HS-5 (cell line): ENCODE measurements at places on chromosomes 7 and 10.

- no peak for DNase-seq
Measured at GRCh38 chr7:51899611-51900010, 583.0 kb upstream of the COBL start.

DNA sequence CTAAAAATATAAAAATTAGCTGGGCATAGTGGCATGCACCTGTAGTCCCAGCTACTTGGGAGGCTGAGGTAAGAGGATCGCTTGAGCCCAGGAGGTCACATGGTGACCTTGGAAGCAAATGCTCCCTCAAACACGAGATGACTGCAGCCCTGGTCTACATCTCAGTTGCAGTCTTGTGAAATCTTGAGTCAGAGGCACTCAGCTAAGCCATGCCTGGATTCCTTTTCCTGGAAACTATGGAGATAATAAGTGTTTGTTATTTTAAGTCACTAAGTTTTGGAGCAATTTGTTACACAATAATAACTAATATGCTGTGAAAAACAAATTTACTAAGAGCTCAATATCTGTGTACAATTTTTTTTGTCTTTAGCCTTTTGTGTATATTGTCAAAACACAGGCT lies 284.3 kb upstream of the KAT6B start:
- DNase-seq, result no peak

DNA sequence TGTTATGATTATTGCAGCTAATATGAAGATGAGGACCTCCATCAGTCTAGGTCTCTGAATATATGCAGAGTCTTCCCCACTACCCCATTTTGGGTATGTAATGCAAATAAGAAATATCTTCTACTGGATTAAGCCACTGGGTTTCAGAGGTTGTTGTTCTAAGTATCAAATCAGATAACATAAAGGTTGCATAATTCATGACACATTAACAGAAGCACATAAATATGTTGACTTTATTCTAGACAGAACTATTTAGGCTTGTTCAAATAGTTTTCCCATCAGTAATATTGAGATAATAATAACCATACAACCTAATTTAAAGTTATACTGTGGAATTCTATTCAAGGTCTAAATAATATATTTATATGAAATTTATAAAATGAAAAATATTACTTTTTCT lies 157.1 kb downstream of the ETV1 start:
- DNase-seq, result no peak

- DNase-seq, result no peak
Measured at GRCh38 chr10:98415731-98416119, 743 bp upstream of the PYROXD2 start.

- no peak for DNase-seq
Measured at GRCh38 chr10:122248356-122249302, 22.5 kb upstream of the BTBD16 start.

DNA sequence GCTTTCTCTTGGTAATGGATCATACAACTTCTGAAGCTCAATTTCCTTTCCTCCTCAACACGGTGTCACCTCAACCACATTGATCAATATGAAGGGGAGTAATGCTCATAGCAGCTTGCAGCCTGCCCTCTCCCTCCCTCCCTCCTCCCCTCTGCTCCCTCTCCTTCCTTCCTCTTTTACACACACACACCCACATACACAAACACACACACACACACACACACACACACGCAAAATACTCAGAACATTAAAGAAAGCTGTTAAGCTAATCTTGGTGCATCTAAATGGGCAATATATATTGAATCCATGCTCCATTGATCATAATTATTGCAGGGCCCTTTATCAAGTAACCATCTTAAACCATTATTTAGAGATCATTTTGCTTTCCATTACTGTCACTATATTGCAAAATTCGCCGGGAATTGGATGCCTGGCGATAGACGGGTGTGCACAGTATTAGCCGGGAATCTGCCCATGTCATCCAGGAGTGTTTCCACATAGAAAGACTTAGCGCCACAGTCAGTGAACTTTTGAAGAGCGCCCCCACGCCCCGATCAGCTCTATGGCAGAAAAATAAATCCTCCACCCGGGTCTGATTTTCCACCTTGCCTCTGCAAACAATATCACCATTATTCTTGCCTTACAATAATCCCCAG lies 122.0 kb downstream of the PRLHR start:
- no peak for DNase-seq

DNA sequence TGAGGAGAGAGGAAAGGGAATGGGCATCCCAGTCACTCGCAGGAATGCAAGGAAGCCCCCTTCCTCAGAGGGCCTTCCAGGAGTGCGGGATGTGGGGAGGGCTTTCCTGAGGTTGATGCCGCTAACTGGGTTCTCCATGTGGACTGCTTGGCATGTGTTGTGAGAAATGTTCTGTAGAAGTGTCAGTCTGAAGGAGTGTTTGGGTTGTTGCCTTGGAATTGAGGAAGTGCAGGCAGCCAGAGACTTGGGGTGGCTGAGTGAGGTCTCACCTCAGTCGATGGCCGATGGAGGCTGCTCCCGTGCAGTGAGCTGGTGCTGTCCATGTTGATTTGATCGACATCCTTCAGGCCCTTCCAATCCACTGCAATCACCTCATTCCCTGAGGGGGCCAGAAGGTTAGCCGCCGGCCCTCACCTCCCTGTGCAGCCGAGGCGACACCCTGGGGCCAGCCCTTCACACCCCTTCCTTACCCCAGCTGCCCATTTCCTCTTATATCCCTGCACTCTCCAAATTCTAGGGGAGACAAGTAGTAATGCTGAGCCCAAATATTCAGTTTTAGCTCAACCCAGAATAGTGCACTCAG lies 2.7 kb downstream of the FAM131B start:
- no peak for DNase-seq

DNA sequence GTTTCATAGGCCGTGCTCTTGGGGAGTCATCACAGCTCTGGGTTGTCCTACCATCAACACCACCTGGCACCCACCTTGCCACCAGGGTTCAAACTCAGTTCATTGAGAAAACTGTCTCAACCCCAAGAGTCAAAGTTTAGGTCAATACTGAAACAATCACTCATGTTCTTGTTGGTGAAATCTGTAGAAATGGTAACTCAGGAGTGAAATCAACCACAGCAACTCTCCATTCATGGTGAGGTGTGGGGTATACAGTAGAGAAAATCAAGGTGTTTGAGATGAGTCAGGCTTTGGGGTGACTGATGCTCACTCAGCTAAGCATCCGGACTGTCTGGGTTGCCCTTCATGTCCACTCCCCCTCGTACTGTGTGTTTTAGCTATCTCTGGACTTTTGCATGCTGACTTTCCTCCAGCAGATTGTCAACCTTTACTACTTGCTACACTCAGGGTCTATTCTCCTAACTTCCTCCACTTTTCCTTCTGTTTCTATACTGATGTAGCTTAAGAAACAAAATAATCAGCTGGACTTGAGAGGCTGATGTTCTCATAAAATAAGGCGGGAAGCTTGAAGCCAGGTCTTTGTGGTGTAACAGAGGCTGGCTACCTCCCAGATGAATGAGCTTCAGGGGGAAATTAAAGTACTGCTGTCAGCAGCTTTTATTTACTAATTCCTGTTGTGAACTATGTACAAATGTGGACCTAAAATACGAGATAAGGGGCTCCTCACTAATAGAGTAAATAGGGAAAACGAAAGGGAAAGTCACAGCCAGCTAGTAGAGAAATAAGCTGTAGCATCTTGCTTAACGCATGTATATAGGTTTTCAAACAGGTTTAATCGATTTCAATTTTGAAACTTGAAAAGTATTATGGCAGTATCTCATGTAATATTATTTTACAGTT lies 173.6 kb upstream of the AKR1E2 start:
- no peak for DNase-seq

- DNase-seq, result no peak
Measured at GRCh38 chr7:23105086-23105643, 420 bp upstream of the KLHL7 start.

DNA sequence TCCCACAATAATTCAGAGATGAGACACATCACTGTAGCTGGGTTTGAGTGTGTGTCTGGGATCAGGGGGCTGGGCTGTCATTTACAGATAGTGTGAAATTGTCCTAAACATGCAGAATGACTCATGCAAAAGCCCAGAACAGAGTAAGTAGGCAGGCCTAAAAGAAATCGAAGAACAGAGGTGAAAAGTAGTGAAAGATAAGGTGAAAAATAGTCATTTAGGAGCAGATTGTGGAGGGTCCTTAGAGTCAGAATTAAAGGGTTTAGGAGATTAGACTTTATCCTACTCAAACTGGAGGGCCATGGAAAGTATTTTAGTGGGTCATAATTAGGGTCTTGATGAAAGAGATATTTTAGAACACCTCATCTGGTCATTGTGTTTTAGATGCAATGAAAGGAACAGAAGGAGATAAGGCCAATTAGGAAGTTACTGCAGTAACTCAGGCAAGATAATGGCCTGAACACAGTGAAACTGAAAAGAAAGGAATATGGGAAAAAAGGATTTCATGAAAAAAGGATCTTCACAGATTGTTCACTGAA lies 58.3 kb upstream of the NEBL start:
- DNase-seq, result no peak

DNA sequence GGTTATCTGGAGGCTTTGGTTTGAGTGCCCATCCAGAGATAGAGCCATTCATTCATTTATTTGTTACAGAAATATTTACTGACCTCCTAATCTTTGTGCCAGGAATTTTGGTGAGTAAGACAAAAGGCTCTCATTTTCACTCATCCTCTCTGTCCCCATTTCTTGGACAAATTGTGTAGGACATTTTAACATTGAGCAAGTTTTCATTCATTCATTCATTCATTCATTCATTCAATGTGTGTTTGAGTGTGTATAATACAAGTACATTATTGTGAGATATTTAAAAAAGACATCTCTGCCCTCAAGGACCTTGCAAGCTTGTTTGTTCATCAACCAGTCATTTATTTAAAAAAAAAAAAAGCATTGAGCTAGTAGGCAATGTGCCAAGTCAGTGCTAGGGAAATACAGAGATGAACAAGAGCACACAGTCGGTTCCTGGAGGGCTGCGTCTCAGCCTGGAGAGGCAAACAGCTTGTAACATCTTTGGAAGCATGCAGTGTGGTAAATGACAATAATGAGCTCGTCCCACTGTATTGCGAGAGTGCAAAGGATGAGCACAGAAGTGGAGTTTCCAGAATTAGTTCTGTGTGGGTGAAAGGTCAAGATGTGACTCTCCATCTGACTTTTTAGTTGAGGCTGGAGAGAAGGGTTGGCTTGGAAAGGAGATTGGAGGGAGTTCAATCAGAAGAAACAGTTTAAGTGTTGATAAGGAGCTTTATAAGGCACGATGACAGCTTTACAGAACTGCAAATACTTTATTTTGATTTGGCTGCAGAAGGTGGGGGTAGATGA lies 50.5 kb upstream of the HBP1 start:
- no peak for DNase-seq

- no peak for DNase-seq
Measured at GRCh38 chr7:31175672-31176071, 123.6 kb downstream of the ADCYAP1R1 start.

- no peak for DNase-seq
Measured at GRCh38 chr10:73850211-73850610, 24.1 kb downstream of the CAMK2G start.

- no peak for DNase-seq
Measured at GRCh38 chr7:30364773-30365172, 80.4 kb downstream of the ZNRF2 start.

DNA sequence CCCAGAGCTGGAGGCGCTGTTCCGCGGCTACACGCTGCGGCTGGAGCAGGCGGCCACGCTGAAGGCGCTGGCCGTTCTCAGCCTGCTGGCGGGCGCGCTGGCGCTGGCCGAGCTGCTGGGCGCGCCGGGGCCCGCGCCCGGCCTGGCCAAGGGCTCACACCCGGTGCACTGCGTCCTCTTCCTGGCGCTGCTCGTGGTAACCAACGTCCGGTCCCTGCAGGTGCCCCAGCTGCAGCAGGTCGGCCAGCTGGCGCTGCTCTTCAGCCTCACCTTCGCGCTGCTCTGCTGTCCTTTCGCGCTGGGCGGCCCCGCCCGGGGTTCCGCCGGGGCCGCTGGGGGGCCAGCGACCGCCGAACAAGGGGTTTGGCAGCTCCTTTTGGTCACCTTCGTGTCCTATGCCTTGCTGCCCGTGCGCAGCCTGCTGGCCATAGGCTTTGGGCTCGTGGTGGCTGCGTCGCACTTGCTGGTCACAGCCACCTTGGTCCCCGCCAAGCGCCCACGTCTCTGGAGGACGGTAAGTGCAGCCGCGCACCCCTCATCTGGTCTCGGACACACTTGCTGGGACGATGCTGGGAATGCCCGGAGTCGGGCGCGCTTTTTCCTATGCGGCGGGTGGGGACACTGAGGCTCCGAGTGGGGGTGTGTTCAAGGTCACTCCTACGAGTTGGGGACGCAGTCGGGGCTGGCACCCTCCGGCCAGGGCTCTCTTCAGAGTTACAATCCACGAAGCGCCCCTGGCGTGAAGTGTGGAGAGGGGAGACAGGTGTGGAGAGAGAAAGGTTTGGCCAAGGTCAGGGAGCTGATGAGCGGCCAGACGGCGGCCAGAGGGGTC lies 717 bp downstream of the ADCY1 start:
- peak; percentile 3 for DNase-seq

GRCh38 chr10:11795101-11795920 lies 27.8 kb upstream of the PROSER2 start:
- no peak for DNase-seq

GRCh38 chr10:118853916-118854315 lies 99.1 kb upstream of the CACUL1 start:
- no peak for DNase-seq

- no peak for DNase-seq
Measured at GRCh38 chr7:143012409-143012808, 14.5 kb downstream of the OR9A2 start.

- peak; percentile 86 for DNase-seq
Measured at GRCh38 chr7:28155964-28156363, 24.6 kb downstream of the JAZF1 start.

DNA sequence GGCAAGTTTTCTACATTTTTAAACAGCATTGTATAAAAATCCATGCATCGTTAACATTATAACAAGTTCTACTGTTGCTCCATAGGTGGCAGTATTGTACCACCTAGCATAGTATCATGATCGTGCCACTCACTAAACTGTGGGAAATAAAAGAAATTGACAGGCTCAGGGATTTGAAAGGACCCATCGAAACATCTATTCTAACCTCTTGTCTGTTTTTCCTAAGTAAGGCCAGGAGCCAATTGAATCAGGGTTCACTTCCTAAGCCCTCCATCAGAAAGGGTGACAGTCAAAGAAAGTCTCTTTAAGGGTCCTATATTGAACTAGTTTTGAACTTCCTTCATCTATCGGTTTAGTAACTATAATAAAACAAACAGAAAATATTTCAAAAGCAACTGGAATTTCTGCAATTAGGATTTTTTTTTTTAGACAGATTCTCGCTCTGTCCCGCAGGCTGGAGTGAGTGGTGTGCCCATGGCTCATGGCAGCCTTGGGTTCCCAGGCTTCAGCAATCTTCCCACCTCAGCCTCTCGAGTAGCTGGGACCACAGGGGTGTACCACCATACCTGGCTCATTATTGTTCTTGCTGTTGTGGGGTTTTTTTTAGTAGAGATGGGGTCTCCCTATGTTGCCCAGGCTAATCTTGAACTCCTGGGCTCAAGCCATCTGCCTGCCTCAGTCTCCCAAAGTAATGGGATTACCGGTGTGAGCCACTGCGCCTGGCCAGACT lies 9.4 kb downstream of the HACD1 start:
- DNase-seq, result no peak

- DNase-seq, result no peak
Measured at GRCh38 chr10:119371704-119372663, 164.6 kb downstream of the GRK5 start.
